ENCODE measurements at places on chromosomes 13 and 19.

DNA sequence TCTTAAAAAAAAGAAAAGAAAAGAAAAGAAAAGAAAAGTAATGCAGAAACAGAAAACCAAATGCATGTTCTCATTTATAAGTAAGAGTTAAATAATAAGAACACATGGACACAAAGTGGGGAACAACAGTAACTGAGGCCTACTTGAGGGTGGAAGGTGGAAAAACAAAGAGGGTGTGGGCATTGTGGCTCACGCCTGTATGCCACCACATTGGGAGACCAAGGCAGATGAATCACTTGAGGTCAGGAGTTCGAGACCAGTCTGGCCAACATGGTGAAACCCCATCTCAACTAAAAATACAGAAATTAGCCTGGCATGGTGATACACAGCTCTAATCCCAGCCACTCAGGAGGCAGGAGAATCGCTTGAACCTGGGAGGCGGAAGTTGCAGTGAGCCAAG lies 8.1 kb downstream of the ZNF708 start:
- DNase-seq: no peak

- no peak for DNase-seq
Measured at GRCh38 chr19:35898499-35898809, 1.9 kb downstream of the NFKBID start.

DNA sequence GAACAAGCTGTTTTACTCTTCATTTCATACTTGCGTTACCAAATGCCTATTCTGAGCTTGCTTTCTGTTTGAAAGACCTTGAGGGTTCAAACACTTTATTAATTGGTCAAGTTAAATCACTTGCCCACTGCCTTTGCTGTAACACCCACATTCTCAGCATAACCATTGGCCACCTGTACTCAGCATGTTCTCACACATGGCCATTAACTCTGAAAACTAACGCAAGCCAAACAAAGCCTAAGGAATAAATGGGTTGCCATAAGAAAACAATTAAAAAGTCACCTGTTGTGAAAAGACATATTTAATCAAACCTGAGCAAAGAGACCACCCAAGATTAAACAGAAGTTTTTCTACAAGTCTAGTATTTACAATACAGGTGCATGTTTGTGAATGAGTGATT lies 517.2 kb upstream of the SPRY2 start:
- DNase-seq: no peak

DNA sequence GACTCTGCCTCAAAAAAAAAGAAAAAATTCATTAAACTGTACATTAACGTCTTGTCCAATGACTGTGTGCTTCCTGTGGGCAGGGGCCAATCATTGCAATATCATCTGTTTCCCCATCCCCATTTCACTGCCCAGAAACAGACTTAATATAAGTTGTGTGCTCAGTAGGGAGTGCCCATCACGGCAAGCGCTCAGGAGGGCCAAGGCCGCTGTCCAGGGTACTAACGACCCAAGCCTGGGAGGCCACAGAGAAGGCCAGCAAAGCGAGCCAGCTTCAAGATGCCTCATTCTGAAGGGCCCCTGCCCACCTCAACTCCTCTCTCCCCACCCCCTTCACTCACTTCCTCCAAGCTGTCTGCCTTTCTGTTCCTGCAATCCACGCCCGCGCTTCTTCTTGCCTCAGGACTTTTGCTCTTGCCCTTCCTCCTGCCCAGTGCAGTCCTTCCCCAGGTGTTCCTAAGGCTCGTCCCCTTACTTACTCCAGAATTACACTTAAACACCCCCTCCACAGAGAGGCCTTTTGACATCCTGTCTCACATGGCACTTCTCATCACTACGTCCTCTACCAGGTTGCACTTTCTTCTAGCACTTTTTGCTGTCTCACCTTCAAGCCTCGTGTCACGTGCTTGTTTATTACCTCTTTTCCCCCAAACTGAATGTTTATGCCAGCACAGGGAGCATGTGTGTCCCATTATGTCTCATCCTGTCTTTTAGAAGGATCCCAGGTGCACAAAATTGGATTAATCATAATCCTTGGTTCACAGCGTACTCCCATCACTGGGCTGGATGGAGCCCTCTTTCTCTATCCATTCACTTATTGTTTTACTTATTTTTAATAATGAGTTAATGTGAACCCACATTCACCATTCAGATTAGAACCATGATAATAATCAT lies 11.3 kb upstream of the POU2F2 start:
- no peak for DNase-seq

DNA sequence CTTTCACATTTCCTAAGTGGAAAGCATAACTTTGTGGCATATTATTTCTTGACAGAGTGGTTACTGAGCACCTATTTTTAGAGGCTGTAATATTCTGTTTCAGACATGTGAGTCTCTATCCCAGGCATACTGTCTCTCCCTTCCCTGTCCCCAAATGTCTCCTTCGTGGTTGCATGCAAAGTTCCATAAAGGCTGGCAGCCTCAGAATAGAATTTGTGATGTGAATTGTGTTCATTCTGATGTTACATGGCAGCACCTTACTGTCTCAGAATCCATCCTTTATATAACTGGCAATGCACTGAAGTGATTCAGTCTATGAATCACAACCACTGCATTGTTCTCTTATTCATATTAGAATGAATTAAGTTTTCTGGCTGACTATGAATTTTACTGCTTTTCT lies 89.0 kb upstream of the SLC7A1 start:
- DNase-seq: no peak

Measured in nucleus accumbens (tissue), 56 donors.